ENCODE measurements at places on chromosomes 3 and 15.
A peak's percentile ranks its signal among the peaks of the same experiment; 100 is the strongest.

GRCh38 chr15:37077623-37078351 is 22.6 kb downstream of the MEIS2 start:
- DNase-seq = no peak

GRCh38 chr3:58991623-58992022 is 58.2 kb downstream of the CFAP20DC start:
- no peak for DNase-seq

- no peak for DNase-seq
Observed at GRCh38 chr3:195931582-195932273, 23.4 kb upstream of the TNK2 start.

- no peak for DNase-seq
Observed at GRCh38 chr3:123804676-123805075, 79.5 kb downstream of the MYLK start.

DNA sequence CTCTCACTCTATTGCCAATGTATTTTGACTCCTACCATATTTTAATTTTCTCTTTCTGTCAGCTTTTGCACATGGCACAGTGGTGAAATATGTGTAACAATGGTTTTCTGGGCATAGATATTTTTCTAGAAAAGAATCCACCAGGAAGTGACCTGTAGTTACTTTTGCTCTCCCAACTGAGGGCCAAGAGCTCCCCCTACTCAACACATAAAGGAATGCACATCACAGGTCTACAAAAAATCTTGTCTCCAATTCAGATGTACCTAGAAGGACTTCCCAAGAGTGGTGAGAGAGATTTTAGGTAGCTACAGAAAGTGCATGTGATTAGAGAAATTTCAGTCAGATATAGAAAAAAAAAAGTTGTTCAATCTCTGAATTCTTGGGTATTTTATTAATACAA is 15.6 kb downstream of the CPA3 start:
- peak; percentile 65 for DNase-seq

DNA sequence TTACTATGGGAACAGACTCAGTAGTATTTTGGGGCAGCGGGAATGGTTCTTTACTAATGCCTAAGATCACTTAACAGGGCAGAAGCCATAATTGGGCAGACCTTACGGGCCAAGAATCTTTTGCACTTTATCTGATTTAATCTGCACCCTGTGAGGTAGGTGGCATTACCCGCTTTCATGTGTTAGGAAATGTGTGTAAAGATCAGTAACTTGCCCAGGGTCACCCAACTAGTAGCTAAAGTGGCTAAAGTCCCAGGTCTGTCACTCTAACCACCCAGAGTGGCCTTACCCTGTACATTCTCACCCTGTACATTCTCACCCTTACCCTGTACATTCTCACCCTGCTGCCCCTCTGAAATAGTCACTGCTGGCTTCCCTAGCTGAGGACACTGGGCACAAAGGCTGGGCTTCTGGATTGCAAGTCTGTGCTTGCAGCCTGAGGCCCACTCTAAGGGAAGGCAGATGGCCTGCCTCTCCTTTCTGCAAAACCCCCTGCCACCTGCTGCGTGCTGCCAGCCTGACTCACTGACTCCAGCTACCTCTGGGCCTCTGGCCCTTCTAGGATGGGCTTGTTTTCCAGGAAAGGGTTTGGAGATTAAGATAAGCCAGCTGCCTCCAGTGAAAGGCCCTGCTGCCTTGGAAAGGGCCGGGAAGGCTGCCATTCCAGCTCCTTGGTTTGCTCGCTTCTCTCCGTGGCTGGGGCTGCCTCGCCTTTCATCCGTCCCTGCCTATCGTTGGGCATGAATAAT is 37.5 kb upstream of the MYZAP start:
- DNase-seq = no peak

- DNase-seq = no peak
Observed at GRCh38 chr15:101391981-101392640, 97.1 kb upstream of the SNRPA1 start.

DNA sequence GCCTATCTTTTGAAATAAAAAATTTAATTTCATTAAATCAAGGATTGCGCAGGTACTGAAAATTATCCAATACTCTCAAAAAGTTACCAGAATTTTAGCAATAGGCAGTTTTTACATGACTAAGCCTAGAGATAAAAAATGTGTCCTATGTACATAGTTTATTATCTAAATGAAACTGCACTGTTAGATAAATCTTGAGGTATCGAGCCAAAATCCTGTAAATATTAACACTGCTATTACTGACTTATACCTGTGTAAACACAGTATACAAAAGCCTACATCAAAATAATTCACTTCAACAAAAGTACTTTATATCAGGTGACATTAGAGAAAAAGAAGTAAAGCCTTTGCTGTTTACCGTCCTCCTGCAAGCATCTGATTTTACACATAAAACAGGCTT is 60.7 kb downstream of the TASOR start:
- DNase-seq = no peak

- no peak for DNase-seq
Observed at GRCh38 chr3:89364314-89364713, 256.9 kb downstream of the EPHA3 start.

DNA sequence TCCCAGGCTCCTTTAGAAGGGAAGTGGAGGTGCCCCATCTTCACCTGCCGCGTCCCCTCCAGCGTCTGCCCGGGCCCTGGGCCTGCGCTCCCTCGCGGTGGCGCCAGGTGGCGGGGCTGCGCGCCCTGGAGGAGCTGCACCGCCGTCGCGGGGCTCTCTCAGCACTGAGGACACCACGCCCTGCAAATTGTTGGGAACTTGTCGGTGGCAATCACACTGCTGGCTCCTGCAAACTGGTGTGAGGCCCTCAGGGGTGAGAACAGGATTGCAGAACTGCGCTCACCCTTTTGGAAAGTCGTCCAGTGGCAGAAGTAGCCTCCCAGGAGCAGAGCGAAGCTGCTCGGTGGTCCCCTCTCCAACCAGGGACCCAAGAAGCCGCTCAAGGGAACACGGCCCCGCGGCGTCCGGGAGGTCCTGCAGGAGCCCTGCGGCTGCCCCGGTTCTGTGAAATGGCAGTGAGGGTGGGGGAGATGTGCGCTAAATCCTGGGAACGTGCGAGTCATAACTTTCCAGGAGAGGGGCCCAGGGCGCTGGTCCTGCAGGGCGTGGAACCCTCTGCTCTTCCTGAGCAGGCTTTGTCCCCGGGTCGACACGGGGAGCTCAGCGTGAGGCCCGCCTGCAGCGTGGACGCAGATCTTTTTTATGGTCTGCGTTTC is 995 bp upstream of the LRRK1 start:
- peak; percentile 16 for DNase-seq

- no peak for DNase-seq
Observed at GRCh38 chr3:158443632-158444031, 127.4 kb upstream of the MLF1 start.

- DNase-seq = no peak
Observed at GRCh38 chr3:111534701-111535100, 7.3 kb upstream of the CD96 start.

DNA sequence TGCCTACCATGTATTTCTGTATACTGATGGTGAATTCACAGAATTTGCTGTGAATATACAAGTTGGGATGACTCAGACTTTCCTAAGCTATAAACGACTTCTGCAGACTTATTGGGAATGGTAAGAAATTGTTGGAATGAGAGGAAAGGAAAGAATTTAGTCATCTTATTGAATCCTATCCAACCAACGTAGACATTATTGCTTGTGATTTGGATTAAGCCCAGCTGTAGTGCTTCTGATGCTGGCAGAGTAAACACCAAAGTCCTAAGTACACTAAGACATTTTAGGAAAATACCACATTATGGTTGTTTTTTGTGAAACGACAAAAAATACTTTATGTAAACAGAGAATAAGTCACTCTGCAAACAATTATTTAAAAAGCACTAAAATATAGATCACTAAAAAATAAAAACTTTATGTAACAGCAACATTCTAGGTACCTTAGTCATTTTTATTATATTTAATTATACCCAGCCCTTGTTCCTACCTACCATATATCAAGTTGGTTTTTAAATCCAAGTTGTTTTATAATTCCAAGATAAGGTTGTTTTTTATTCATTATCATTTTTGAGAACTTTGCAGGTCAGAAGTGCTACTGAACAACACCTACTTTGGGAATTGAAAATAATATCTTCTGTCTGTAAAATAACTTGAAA is 99.2 kb upstream of the MLF1 start:
- DNase-seq = no peak

GRCh38 chr3:155753038-155753639 is 8.3 kb upstream of the PLCH1 start:
- DNase-seq = peak; percentile 70

GRCh38 chr3:123751433-123751832 is 132.7 kb downstream of the MYLK start:
- DNase-seq = no peak

- DNase-seq = peak; percentile 74
Observed at GRCh38 chr15:90872486-90873184, 4.2 kb downstream of the FURIN start.

DNA sequence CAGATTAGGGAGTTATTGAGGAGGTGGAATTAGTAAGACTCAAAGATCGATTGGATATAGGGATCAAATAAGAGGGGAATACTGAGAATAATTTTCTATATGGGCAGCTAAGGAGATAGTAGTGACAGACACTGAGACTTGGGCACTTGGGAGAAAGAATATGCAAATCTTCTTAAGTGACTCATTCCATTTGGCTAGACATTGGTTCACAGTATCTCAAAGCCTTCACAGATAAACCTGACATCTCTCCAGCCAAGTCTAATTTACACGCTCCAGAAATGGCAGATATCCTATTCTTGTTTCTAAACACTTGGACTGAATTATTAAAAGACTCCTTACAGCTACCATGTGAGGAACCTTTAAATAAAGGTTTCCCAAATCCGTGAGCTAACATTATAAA is 104.6 kb upstream of the ADAMTS9 start:
- no peak for DNase-seq

GRCh38 chr3:146883288-146883687 is 278.1 kb upstream of the PLSCR5 start:
- DNase-seq = no peak

DNA sequence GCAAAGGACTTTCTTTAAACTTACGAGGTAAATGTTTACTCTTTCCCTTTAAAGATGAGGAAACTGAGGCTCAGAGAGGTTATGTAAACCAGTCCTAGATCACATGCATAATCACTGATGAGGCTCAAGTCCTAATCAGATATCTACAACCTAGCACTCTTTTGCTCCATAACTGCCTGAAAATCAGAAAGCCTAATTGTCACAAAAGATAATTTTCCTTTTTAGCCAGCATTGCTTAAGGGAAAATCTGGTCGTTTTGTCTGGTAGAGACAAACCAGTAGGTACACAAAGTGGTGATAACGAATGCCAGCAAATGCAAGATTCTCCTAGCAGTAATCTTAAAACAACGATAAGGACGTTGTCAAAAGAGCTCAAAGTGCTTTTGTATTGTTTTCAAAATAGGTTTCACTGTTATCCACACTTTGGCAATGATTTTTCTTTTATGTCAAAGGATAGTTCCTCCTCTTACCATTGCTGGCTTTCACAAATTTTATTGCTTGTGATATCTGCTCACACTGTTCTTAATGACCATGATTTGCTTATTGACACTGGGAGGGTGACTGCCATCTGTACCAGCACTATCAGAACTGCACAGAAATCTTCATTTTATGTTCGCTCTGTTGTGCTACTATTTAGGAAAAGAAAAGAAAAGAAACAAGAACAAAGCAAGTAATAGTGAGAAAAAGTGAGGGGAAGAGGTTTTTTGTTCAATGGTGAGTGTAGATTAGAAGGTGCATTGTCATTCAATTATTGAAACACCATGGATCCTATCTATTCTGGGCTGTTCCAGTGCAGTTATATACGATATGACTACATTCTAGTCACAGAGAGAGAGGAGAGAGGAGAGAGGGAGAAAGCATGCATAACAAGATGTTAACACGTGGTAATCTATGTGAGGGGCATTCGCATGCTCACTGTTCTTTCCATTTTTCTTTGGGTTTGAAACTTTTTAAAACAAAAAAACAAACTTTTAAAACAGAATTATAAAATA is 13.7 kb downstream of the IQCH start:
- DNase-seq = peak; percentile 51

GRCh38 chr15:95948411-95948810 is 382.1 kb upstream of the NR2F2 start:
- DNase-seq = no peak

DNA sequence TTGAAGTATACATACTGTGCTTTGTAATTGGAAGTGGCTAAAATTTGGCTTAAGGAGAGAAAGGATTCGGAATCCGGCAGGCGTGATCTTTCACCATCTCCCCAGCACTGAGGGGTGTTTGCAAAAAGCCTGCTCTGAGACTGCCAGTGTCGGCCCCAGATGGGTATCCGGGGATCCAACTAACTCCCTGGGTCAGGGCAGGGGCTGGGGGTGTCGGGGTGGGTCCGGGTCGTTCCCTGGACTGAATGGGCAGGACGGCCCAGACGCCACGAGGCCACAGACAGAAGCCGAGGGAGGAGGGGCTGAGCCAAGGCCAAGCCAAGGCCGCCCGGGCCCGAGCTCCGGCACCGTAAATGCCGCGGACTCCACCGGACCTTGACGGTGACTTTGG is 349 bp downstream of the PPIB start:
- no peak for DNase-seq

DNA sequence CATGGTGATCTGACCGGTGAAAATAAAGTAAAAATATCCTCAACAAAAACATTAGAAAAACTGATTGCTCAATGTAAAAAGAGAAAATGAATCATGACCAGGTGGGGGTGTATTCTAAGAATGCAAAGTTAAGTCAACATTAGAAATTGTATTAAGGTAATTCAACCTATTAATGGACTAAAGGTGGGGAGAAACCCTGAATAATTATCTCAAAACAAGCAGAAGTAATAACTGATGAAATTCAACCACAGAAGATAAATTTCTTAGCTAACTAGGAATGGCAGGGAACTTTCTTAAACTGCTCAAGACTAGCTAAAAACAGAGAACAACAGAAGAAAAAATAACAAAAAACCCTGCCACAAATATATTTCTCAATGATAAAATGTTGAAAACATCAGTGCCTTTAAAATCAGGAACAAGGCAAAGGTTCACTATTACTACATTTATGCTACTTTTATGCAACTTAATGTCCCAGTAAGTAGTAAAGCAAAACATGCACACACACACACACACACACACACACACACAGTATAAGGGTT is 204.4 kb upstream of the THBS1 start:
- no peak for DNase-seq

DNA sequence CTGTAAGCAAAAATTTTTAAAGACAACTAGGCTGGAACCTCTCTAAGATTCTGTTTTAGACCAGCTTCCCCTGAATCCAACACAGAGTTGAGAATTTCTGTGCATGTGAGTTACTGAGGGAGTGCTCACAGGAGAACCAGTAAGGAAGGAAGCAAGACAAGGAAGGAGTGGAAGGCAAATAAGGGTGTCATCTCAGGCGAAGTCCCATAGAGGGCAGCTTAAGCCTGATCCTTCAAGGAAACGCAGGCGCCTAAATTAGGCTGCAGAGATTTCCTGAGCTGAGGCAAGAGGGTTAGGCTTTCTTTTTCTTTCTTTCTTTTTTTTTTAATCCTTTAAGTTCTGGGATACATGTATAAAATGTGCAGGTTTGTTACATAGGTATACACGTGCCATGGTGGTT is 36.2 kb upstream of the COL6A6 start:
- DNase-seq = peak; percentile 31

GRCh38 chr3:186935133-186935532 is 4.8 kb downstream of the ST6GAL1 start:
- no peak for DNase-seq
